Activated CD4-positive, alpha-beta T cell treated with anti-CD3 and anti-CD28 coated beads, Interleukin-2, amount 50 U/mL, for 24 hours (primary cell): ENCODE measurements at places on chromosomes 4 and X.
A peak's percentile ranks its signal among the peaks of the same experiment; 100 is the strongest.

- no peak for DNase-seq
Observed at GRCh38 chr4:79390890-79391289, 17.1 kb downstream of the GK2 start.

- no peak for DNase-seq
Observed at GRCh38 chr4:163930086-163930485, 435.6 kb downstream of the TMA16 start.

- DNase-seq, result no peak
Observed at GRCh38 chr4:89136525-89136924, 25.2 kb downstream of the TIGD2 start.

- no peak for DNase-seq
Observed at GRCh38 chr4:23233596-23233995, 540.9 kb downstream of the GBA3 start.

GRCh38 chrX:72030431-72030830 lies 101.3 kb downstream of the RTL5 start:
- no peak for DNase-seq

DNA sequence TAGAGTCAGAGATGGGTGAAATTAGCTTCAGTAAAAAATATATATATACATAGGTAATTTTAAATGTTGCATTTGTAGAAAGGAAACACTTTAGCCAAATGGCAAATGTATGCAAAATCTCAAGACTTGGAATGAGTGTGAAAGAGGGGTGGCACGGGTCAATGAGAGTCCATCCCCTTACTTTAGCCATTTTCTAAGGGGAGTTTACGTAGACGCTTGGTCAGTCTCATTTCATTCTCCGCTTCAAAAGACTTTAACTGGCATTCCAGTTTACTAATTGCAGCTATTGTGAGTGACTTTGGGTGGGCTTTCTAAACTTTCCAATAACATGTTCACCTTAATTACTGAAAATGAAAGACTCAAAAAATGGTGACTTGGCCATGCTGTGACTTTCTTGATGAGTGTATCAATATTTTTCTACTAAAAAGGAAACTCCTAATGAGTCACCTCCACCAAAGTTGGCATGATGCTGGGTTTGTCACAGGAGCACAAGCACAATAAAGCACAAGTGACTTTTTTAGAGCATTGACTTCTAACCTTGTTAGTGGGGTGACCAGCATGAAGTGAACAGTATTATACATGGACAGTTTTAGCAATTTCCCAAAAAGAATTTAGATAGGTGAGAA lies 356.0 kb upstream of the RASGEF1B start:
- DNase-seq, result no peak

DNA sequence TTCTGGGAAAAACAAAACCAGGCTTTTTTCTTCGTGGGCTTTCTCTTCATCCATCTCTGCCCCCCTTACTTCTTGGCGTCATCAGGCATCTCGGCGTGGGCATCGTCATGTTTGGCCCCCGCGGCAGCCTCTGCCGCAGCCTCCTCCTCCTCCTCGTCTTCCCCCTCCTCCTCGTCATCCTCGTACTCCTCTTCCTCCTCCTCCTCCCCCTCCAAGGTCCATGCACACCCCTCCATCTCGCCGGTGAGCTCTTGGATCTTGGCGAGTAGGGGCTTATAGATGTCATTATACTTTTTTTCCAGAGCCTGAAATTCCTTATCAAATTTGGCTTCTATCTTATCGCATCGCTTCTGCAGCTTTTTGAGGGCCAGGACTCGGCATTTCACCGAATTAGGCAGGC lies 488 bp downstream of the NAP1L5 start:
- no peak for DNase-seq

GRCh38 chrX:47498411-47498810 lies 15.4 kb upstream of the ZNF41 start:
- no peak for DNase-seq

DNA sequence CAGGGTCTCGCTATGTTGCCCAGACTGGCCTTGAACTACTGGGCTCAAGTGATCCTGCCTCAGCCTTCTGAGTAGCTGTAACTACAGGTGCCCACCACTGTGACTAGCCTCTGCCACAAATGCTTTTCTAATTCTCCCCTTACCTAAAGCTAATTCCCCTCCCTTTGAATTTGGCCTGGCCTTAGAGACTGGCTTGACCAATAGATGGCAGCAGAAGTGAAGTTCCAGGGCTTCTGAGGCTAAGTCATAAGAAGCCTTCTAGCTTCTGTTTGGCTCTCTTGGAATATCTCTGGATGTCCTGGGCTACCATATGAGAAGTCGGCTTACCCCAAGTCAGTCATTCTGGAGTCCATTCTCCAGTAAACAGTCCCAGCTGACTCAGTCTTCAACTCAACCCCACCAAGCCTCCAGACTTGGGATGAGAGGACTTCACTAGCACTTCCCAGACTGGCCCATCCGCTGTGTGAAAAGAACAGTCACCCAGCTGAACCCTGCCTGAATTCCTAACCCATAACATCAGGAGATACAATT lies 61.0 kb downstream of the HPRT1 start:
- DNase-seq, result no peak

DNA sequence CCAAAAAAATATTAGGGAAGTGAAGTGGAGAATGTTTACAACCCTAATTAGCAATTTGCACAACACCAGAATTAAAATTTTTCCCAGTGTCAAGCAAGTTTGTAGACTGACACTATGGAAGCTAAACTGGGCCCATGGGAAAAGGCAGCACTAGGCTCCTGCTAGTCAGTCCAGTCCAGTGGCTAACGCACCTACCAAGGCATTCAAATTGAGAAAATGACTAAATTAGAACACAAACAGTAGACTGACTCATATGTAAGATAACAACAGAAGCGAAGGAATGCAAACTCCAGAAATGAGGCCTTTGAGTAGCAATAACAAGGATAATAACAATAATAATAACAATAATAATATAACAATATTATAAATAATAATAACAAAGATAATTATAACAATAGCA lies 90.7 kb downstream of the GRIA3 start:
- DNase-seq, result no peak

DNA sequence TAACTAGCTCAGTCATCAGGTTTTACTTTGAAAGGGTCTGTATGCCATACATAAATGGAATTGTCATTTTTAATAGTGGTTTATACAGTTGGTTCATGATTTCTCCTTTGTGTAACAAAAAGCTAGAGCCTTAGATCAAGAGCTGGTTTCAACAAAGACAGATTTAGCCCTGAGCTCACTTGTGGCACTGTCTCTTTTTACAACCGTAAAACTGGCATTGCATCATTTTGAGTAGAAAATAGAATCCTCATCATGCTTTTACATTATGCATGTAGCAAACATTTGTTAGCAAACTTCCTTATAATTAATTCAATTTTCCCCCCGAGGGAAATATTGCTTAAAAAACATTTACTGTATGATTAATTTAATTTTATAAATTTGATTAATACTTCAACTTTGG lies 1871.5 kb downstream of the ARAP2 start:
- DNase-seq, result no peak

DNA sequence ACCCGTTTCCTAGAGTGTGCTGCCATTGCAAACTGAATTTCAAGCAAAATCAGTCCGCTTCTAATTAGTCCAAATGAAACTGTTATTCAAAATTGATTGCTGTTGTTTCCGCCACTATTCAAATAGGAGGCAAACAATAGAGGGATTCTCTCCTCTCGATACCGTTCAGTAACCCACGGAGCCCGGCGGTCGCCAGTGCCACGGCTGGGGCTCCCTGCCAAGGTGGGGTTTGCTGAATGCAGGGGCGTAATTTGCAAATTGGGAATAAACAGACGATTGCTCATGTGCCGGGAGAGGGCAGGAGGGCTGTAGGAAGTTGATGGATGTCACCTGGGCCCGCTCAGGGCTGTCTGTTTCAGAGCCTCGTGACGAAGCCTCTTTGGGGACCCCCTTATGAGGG lies 8.8 kb downstream of the ADRA2C start:
- no peak for DNase-seq

GRCh38 chr4:164931551-164932324 lies 45.7 kb downstream of the TRIM61 start:
- DNase-seq, result no peak

GRCh38 chrX:111013778-111014455 lies 82.1 kb upstream of the PAK3 start:
- DNase-seq, result no peak

- DNase-seq, result no peak
Observed at GRCh38 chr4:1285790-1286553, 3.7 kb upstream of the MAEA start.

GRCh38 chr4:170139764-170140163 lies 50.0 kb upstream of the AADAT start:
- DNase-seq, result no peak

GRCh38 chrX:40573763-40574162 lies 7.0 kb upstream of the ATP6AP2 start:
- no peak for DNase-seq

GRCh38 chr4:242121-242848 lies 63.0 kb downstream of the ZNF732 start:
- peak; percentile 33 for DNase-seq

GRCh38 chr4:47741200-47741599 lies 96.7 kb downstream of the CORIN start:
- DNase-seq, result no peak

- DNase-seq, result no peak
Observed at GRCh38 chr4:138311771-138312535, 69.8 kb upstream of the SLC7A11 start.

- DNase-seq, result no peak
Observed at GRCh38 chrX:155819966-155820491, 61.1 kb upstream of the VAMP7 start.

DNA sequence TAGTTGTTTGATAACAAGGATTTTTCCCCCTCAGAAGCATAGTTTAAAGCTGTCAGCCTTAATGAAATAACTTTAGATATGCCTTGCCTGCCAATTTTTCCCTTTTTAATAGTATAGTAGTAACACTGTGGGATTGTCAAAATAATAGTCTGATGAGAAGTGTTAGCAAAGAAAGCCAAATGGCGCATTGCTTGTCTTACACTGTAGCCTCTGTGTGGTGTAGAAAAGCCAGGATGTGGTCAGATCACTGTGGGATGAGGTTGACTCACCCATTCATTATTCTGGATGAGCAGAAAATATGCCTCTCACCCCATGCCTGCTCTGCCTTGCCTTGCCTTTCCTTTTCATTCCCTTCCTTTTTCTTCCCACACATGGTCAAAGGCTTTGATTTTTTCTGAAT lies 257.8 kb upstream of the NRK start:
- DNase-seq, result no peak

GRCh38 chrX:109818976-109819375 lies 85.9 kb upstream of the ACSL4 start:
- DNase-seq, result no peak

GRCh38 chr4:105181259-105181658 lies 34.6 kb downstream of the TET2 start:
- DNase-seq, result no peak

GRCh38 chrX:46630141-46630540 lies 56.6 kb downstream of the CHST7 start:
- DNase-seq, result no peak

GRCh38 chrX:23396263-23396662 lies 61.6 kb downstream of the PTCHD1 start:
- DNase-seq, result no peak

- DNase-seq, result no peak
Observed at GRCh38 chrX:36867143-36867542, 141.0 kb upstream of the FAM47C start.

DNA sequence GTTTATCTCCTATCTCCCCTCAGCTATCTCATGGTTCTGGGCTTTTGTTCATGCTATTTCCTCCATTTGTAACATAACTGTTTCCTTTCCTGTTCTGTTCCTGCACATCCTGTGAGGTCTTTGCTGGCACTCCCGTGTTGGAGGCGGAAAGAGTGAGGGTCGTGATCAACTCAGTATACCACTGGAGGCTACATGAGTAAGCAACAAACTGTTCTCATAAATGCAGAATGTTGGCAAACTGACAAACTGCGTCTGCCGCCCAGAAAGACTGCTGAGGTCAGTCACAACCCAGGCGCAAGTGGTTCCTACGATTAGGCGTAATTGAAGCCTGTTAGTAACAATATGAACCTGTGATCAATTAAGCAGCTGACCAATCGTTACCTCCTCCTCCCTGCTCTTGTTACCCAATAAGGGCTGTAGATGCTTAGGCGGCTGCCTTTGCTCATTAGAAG lies 48.8 kb downstream of the C4orf33 start:
- DNase-seq, result no peak

- DNase-seq, result no peak
Observed at GRCh38 chr4:37885496-37885895, 5.4 kb upstream of the TBC1D1 start.

DNA sequence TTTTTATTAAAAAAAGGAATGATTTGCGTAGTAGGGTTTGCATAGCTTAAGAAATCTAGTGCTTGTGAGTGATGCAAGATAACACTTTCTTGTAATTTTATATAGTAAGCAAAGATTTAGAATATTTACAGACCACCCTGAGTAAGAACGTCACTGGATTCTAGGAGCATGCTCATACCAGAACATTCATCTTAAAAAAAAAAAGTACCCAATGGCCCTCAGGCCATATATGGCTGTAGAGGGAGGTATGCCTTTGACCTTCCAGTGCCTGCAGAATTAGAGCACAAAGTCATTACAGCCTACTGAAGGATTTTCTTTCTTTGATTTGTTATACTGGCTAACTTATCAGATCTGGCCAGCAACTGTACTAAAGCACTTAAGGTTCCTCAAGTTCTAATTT lies 236.3 kb upstream of the GYPA start:
- DNase-seq, result no peak

DNA sequence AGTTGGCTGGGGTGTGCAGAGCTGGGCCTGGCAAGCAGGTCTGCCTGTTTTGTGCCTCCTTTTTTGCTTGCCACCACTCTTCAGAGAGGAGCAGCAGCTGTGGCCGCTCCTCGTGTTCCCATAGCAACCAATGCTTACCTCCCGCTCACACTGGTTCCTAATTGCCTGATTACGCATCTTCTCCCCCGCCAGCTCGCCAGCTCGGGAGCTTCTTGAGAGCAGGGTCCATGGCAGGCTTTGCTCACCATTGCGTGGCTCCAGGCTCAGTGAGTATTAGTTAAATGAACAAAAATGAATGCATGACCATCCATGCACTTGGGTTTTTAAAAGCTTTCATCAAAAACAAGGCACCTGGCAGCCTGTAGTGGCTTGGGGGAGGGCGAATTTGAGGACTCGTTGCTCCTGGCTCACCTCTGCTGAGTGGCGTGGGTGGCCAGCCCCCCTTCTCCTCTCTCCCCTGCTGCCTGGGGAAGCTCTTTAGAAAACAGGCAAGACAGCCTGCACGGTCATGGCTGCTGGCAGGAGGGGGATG lies 14.2 kb upstream of the PJA1 start:
- DNase-seq, result no peak

GRCh38 chr4:2787230-2788100 lies 5.4 kb upstream of the SH3BP2 start:
- no peak for DNase-seq

- no peak for DNase-seq
Observed at GRCh38 chr4:30714408-30715031, 5.6 kb upstream of the PCDH7 start.

- DNase-seq, result no peak
Observed at GRCh38 chr4:128256539-128256938, 31.1 kb downstream of the PGRMC2 start.

GRCh38 chr4:40842318-40842717 lies 92.6 kb downstream of the NSUN7 start:
- no peak for DNase-seq
